ENCODE measurements at places on chromosomes 6 and 20.
A peak's percentile ranks its signal among the peaks of the same experiment; 100 is the strongest.

DNA sequence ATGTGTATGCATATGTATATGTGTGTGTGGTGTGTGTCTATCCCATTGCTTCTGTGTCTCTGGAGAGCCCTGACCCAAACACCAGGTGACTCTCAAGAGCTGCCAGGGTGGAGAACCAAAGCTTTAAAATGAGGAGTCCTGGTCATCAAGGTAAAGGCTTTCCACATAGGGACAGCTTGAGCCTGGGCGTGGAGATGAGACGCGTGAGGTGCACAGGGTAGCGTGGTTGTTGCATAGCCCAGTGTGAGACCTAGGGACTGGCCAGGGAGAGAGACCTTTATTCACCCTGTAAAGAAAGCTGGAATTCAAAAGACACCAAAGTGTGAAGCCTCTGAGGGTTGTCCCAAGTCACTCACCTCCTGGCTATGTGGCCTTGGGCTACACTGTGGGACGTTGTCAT lies 149.1 kb downstream of the SYCP2 start:
- no peak for DNase-seq

DNA sequence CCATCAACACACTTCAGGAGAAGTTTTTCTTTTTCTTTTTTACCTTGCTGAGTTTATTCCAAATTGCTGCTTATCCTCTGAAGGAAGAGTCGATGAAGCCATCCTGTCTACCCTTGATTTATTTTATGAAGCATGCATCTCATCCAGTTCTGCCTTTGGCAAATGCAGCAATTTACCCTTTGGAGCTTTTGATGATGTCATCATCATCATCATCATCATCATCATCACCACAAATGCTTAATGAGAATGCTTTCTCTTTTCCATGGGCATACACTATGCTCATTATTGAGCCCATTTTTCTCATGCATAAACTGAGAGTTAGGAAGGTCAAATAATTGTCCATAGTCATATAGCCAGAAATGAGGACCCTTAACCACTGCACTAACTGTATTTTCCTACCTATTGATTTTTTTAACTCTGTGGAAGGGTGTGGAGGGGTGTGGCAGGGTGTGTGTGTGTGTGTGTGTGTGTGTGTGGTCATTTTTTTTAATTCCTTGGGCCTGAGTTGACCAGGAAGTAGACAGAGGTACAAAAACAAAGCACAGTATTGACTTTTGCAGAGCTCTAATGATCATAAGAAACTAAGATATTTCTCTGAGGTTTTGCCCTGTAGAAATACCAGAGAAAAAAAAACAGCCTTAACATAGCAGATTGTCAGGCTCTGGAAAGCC lies 82.8 kb downstream of the COL9A1 start:
- DNase-seq: no peak

DNA sequence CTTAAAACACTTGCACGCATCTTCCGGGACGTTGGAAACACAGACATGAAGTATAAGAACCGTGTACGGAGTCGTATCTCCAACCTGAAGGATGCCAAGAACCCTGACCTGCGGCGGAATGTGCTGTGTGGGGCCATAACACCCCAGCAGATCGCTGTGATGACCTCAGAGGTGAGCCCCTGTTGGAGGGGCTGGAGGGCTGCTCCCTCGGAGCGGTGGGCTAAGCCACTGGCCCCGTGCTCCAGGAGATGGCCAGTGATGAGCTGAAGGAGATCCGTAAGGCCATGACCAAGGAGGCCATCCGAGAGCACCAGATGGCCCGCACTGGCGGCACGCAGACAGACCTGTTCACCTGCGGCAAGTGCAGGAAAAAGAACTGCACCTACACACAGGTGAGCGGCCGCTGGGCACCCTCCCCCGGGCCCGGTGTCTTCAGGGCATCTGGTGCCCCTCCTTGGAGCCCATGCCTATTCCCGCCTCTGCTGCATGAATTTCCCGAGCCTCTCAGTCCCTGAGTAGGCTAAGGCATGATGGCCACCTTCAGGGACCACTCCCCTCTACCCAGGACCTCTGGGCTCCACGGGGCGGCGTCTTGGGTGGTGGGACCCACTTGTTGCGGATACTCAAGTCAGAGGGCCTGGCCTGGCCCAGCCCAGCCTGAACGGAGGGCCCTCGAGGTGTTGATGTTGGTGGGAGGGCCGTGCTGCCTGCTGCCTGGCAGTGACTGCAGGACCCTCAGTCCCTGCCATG lies 7.4 kb downstream of the TCEA2 start:
- no peak for DNase-seq

DNA sequence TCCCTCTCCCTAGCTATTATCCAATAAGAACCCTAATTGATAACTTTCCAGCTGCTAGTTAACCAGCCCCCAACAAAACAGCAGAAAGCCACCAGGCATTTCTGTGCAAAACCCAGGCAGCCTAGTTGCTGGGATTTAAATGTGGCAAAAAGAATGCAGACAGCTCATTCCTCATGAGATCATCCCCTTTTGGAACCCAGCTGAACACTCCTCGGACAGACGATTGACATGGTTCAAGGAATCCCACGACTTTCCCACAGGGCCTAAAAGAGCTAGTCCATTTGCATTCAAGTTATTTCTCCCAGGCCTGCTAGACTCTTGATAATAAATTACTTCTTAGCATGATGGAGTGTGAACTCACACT lies 24.0 kb downstream of the JAG1 start:
- DNase-seq: no peak

GRCh38 chr6:78942446-78942845 lies 75.1 kb downstream of the IRAK1BP1 start:
- DNase-seq: no peak

GRCh38 chr6:108175592-108176279 lies 9.9 kb downstream of the NR2E1 start:
- DNase-seq: no peak

- DNase-seq: no peak
Measured at GRCh38 chr6:150005761-150006651, 19.3 kb downstream of the RAET1L start.

DNA sequence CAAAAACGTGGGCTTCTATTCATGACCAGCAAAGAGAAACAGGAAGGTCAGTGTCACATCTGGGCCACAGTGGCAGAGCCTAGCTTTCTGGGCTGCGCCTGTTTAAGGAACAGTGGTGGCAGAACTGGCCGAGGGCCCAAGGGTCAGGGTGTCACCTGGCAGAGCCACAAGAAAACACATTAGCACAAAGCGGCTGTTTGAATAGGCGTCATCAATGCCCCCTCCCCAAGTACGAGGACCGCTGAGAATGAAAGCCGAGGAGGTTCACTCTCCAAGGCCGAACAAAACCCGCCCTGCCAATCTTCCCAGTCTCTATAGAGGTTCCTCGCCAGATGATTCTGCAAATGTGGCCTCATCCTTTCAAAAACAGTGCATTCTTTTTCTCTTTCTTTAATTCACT lies 125.2 kb upstream of the TRAF3IP2 start:
- DNase-seq: no peak

DNA sequence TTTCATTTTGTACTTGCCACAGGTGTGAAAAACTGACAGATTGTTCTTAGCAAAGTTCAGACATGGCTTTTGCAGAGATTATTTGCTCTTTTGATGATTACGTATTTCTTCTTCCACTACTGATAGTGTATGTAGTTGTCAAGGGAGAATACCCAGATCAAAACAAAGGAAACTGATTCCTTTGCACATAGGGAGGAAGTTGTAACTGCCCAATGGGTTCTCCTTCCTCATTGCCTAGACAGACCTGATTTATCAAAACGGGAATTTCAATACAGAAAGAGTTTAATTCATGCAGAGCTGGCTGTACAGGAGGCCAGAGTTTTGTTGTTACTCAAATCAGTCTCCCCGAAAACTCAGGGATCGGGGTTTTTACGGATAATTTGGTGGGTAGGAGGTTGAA lies 214.7 kb downstream of the BCAS1 start:
- no peak for DNase-seq

- DNase-seq: peak; percentile 91
Measured at GRCh38 chr20:36856195-36856594, 19.7 kb upstream of the TLDC2 start.

GRCh38 chr20:10115021-10115420 lies 80.2 kb downstream of the ANKEF1 start:
- no peak for DNase-seq

DNA sequence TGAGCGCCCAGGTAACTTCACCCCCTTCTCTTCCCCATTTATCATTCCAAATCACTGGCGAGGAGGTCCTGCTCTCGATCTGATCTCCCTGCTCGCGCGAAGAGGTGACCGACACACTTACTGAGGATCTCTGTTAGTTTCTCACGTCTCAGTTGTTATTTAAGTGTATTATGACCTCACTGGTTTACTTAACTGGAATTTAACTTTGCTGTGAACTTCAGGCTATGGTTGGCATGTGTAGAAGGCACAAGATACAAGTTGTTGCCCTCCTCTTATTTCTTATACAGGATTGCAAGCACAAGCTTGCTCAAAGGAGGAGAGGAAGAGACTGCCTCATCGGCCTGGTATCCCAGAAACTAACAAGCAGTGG lies 1.2 kb downstream of the RNF217 start:
- peak; percentile 19 for DNase-seq

GRCh38 chr6:166494757-166495486 lies 91.6 kb downstream of the RAMACL start:
- DNase-seq: no peak

- DNase-seq: peak; percentile 61
Measured at GRCh38 chr6:43088654-43089056, 12.5 kb downstream of the PTK7 start.

GRCh38 chr6:119497988-119498727 lies 148.6 kb upstream of the MAN1A1 start:
- no peak for DNase-seq

- DNase-seq: no peak
Measured at GRCh38 chr6:70874181-70874913, 82.5 kb downstream of the B3GAT2 start.

GRCh38 chr6:159760602-159761057 lies 1.2 kb upstream of the ACAT2 start:
- peak; percentile 19 for DNase-seq

GRCh38 chr20:58436868-58437645 lies 48.0 kb downstream of the VAPB start:
- DNase-seq: no peak

DNA sequence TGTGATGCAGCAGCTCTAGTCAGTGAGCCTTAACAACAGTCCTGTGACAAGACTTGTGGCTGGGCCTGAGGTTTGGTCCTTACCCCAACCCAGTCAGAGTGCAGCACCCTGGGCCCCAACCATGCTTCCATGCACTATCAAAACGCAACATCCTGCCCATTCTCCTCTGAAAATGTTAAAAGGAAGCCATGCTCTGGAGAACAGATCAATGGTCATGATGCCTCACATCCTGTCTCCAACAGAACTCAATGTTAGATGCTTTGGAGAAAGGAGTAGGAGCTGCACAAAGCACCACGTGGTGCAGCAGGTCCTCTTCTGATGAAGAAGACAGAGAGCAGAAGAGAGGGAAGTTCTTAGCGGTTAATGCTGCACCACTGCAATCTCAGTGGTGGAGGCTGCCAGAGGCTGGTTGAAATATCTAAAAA lies 41.9 kb downstream of the TRAM2 start:
- DNase-seq: no peak

DNA sequence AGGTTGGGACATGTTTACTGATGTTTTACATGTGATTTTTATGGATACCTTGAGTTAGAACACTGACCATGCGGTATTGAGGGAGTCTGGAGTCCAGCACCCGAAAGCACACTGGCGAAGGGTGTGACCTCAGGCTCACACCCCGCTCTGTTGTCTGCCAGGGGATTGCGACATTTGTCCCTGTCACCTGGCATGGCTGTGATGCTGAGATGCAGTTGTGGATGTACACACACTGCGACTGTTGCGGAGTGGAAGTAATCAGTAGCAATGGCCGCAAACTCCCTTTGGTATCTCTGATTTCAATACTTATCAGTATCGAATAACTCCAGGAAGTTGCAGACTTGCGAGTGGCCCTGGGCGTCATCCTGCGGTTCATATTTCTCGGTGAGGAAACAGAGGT lies 43.2 kb downstream of the CDH4 start:
- DNase-seq: peak; percentile 60

- no peak for DNase-seq
Measured at GRCh38 chr6:165632194-165632593, 30.8 kb downstream of the PDE10A start.

DNA sequence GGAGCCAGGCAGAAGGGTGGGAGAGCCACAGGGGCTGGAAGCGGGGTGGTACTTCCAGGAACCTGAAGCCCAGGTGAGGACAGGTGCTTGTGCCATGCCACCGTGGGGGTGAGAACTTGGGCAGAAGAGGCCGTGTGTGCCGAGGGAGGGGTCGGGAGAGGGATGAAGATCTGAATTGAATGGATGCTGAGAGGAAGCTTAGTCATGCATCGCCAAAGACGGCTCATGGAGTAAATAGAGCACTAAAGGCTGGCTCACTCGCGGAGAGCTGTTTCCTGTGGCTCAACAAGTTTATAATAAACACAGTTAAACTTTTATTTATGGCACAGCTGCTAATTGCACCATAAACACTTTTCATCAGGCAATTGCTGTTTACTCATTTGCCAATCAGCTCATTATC lies 21.7 kb upstream of the MYT1 start:
- DNase-seq: no peak

DNA sequence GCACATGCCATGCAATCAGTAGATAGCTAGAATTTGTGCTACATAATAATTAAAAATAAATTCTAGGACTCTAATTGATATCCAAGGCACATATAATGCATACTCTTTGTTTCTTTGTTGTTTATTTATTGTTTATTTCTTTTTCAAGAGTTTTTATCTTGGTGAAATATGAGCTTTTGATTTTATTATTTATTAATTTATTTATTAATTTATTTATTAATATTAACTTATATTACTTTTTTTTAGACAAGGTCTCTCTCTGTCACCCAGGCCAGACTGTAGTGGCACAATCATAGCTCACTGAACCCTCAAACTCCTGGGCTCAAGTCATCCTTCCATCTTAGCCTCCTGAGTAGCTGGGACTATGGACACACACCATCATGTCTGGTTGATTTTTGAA lies 519.9 kb downstream of the HAO1 start:
- DNase-seq: no peak

GRCh38 chr20:17625246-17626051 lies 55.6 kb downstream of the DSTN start:
- DNase-seq: no peak

DNA sequence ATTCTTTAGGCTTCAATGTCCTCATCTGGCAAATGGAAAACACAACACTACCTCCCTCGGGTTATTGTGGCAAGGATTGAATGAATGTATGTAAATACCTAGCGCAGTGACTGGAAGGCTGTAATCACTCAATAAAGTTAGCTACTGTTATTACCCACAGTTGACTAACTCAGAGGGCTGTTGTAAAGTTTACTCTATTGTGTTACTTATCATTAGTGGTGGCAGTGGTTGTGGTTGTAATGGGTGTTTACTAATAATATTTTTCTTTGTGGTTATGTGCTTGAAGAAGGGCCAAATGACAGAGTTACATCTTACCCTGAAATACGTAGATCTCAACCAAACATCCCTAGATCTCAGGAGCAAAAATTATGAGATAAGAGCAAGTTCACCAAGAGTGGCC lies 42.0 kb upstream of the PXDC1 start:
- no peak for DNase-seq

GRCh38 chr6:92231171-92231701 lies 1188.1 kb downstream of the EPHA7 start:
- no peak for DNase-seq

Measured in HTR-8/SVneo (cell line).